ENCODE measurements at places on chromosomes 3 and 15.

GRCh38 chr3:94001191-94001590 lies 21.2 kb downstream of the ARL13B start:
- DNase-seq, result no peak

- DNase-seq, result no peak
These were observed 31.2 kb downstream of the TRIM71 start for GRCh38 chr3:32849046-32849445.

GRCh38 chr3:186525369-186526255 lies 18.6 kb downstream of the CRYGS start:
- DNase-seq, result no peak

- no peak for DNase-seq
These were observed 27.1 kb upstream of the AP4E1 start for GRCh38 chr15:50881121-50882048.

DNA sequence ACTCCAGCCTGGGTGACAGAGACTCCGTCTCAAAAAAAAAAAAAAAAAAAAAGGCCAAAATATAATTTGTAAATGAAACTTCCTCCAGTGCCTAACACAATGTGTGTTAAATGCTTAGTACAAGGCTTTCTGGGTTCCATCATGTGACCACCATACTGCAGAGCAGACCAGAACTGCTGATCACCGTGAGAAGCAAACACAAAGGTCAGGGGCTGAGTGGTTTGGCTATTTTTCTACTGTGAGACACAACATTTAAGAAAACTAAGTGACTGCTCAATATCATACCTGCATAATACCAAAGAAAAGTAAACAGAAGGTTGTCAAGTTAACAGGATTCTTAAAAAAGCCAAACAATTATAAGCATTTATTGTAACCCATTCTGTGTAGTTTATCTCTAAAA lies 13.2 kb downstream of the ABCC5 start:
- no peak for DNase-seq

DNA sequence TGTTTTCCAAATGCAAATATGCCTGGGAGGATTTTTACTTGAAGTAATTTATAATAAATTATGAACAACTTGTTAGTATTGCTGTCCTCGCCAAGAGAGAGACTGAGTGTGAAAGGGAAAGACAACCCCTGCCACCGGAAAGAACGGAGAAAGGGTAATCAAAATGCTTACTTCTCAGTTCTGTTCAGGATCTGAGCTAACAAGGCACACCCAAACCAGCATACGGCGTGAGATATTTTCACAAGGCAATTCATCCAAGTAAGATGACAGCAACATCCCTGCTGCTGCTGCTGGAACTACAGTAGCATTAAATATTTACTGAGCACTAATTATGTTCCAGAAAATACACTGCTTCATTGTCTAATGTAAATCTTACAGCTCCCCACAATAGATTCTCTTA lies 96.1 kb downstream of the KBTBD8 start:
- no peak for DNase-seq

DNA sequence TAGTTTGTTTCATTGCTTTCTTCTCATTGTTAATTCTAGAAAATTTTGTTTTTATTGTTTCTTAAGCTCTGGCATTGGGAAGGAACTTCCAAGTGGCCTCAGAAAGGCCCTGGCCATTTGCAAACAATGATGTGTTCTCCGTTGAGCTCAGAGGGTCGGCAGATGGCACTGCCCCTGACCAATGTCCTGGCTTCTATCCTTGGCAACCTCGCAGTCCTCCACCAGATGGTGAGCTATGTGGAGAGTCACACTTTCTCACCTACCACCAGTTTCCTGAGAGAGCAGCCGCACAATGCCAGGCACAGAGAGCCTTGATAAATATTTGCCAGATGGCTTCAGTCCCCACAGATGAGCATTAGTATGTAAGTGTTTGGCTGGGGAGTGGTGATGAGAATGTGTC lies 343.7 kb downstream of the EPHB1 start:
- no peak for DNase-seq

- no peak for DNase-seq
These were observed 1.1 kb downstream of the EHD4 start for GRCh38 chr15:41971089-41971894.

GRCh38 chr3:78235841-78236240 lies 1195.9 kb downstream of the ROBO2 start:
- DNase-seq, result no peak

GRCh38 chr15:57393061-57393460 lies 16.8 kb downstream of the CGNL1 start:
- no peak for DNase-seq

- DNase-seq, result no peak
These were observed 38.9 kb downstream of the MDFIC2 start for GRCh38 chr3:70273492-70273891.

- no peak for DNase-seq
These were observed 45.8 kb upstream of the SEC13 start for GRCh38 chr3:10366651-10367101.

DNA sequence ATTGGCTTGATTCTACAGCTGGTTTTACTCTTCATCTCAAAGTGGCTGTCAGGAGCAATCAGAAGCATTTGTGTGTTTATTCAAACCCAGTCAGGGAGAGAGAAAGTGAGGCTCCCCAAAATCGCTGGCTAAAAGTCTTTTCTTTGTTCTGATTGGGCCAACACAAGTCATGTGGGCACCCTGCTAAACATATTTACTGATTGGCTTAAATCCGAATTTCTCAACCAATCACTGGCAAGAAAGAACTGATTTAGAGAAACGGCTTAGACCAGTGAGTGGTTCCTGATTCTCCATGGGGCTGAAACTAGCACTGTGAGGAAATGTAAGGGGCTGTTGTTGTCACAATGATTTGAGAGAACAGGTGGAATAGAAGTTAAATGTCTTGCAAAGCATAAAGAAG lies 98.9 kb upstream of the PDZRN3 start:
- no peak for DNase-seq

DNA sequence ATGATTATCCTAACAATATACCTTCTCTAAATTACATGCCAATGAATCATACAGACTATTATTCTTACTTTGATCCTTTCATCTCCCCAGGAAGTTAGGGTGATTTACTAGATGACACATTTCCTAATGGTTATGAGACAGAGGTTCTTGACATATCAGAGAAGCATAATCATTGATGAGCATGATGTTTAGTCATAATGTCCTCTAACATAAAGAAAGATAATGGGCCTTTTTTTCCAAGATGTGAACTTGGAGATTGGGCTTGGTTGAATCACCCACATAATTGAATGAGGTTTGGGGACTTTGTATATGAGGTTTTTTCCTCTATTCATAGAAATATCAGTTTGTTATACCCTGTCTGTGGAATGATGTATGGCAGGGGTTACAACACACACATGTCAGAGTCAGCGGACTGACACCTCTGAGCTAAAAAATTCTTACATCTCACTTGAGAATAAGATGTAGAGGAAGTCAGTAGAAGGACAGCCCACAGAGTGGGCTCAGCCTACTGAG lies 69.7 kb upstream of the DCBLD2 start:
- no peak for DNase-seq

GRCh38 chr15:95690631-95691340 lies 639.7 kb upstream of the NR2F2 start:
- no peak for DNase-seq

DNA sequence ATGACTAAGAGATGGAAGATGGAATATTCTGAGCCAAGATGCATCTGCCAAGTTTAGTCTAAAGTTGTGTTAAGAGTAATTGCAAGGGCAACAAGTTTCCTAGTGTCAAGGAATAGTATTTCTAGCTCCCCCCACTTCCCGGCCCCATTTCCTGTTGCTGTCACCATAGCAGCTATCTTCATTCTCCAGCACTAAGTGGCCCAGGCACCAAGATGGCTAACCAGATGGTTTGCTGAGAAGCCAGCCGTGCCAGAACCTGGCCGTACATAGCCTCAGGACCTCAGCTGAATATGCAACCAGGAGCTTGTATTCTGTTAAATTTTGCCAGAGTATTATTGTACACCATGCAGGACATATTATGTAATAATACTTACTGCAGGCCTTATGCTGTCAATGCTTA lies 108.8 kb upstream of the UMPS start:
- DNase-seq, result no peak

GRCh38 chr3:123720638-123721037 lies 135.8 kb upstream of the HACD2 start:
- DNase-seq, result no peak

DNA sequence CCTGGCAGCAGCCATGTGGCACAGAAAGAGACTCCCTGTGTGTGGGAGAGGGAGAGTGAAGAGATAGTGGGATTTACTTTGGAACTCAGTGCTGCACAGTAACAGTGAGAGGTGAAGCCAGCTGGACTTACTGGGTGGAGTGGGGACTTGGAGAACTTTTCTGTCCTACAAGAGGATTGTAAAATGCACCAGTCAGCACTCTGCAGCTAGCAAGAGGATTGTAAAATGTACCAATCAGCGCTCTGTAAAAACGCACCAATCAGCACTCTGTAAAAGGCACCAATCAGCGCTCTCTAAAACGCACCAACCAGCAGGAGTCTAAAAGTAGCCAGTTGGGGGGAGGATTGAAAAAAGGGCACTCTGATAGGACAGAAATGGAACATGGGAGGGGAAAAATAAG lies 688.8 kb upstream of the ALCAM start:
- DNase-seq, result no peak

- DNase-seq, result no peak
These were observed at the start of gene CD200 for GRCh38 chr3:112333002-112333380. Gene CD200, plus strand, starts transcription at chr3:112333156. Its CDS starts 57 bp downstream, at chr3:112333213.

GRCh38 chr15:63090472-63090871 lies 31.2 kb upstream of the LACTB start:
- no peak for DNase-seq

GRCh38 chr15:64542091-64542490 lies 81.7 kb downstream of the ZNF609 start:
- no peak for DNase-seq

GRCh38 chr3:58612830-58613229 lies 35.6 kb upstream of the FAM107A start:
- no peak for DNase-seq

DNA sequence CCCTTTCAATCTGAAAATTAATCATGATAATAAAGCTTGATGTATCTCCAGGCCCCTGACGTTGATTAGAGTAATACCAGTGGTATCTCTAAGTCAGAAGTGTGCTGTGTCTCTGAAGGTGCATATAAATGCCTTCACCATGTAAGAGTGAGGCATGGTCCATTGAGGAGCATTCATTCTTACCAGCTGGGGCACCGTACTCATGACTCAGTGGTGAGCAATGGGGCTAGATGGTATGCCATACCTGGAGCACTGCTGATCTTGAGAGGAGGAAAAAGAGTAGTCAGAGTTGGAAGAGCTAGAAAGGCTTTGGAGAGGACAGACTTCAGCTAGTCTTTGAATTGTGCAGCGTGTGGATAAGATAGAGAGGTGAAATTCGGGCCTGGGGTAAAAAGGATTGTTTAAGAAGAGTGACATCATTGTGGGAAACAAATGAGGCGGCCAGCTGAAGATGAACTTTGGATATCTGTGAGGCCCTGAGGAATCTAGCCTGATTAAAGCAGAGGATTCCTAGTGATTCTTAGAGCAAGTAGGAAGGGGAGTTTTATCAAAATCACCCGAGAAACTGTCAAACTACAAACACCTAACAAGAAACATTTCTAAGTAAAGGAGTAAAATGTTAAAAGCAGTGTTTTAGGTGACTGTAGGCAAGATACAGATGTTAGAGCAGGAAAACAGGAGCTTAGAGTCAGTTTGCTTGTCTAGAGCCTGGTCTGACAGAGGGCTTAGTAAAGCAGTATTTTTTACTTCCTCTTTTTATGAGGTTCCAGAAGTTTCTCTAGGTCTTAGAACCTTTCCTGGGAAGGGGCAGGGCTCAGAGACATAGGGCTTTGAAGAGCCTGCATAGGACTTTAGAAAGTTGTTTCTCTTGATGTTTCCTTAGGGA lies 13.6 kb downstream of the TMOD3 start:
- DNase-seq, result no peak
